ENCODE measurements at places on chromosomes 4 and X. TPM values are rescaled to one million over a fixed set of nuclear protein-coding genes. Genes with fewer than 3 reads are reported as not detected.

The RAI2 gene
- 56.4 TPM for total RNA-seq

The SPANXA1 gene
- not detected for total RNA-seq

The TLR10 gene
- total RNA-seq: 2.1 TPM

The RFC1 gene
- 29.9 TPM for total RNA-seq

The RHOXF1 gene
- 2.6 TPM for total RNA-seq

The SORBS2 gene
- total RNA-seq: 6.8 TPM

The GATB gene
- total RNA-seq: 15.1 TPM

The ADH1C gene
- total RNA-seq: 21.3 TPM

The AADAT gene
- total RNA-seq: 6.4 TPM

The UGT2B17 gene
- total RNA-seq: 0.34 TPM

The CHRDL1 gene
- total RNA-seq: 194 TPM

The FAM47A gene
- total RNA-seq: not detected
